CD4-positive, alpha-beta T cell treated with Interleukin-2 at 100 ng/mL for 4 hours (primary cell): ENCODE measurements at places on chromosomes 11 and 22.

GRCh38 chr22:38881997-38882879 is 10.2 kb upstream of the CBX6 start:
- no peak for DNase-seq

- DNase-seq: no peak
Measured at GRCh38 chr11:35619855-35620640, 1.8 kb downstream of the FJX1 start.

- DNase-seq: no peak
Measured at GRCh38 chr22:32570501-32570900, 95.9 kb downstream of the FBXO7 start.

DNA sequence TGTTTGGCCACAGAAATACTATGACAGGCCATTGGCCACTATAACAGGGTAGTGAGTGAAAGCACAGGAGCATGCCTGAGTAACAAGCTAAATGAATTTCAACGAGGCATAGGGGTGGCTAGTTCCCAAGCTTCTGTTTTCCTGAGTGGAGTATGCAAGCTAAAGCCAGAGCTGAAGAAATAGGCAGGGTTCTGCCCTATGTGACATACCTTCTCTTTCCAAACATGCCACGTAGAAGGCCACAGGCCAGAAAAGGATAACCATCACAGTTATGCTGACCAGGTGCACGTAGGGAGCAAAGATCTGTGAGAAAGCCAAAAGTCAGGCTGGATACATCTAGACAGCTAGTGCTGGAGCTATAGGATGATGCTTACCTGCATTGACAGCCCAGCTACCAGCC is 30.6 kb downstream of the GDPD4 start:
- DNase-seq: no peak

- peak; percentile 73 for DNase-seq
Measured at GRCh38 chr11:67262731-67263675, 3.3 kb upstream of the GRK2 start.

GRCh38 chr11:16909359-16910035 is 104.7 kb downstream of the PLEKHA7 start:
- DNase-seq: no peak

DNA sequence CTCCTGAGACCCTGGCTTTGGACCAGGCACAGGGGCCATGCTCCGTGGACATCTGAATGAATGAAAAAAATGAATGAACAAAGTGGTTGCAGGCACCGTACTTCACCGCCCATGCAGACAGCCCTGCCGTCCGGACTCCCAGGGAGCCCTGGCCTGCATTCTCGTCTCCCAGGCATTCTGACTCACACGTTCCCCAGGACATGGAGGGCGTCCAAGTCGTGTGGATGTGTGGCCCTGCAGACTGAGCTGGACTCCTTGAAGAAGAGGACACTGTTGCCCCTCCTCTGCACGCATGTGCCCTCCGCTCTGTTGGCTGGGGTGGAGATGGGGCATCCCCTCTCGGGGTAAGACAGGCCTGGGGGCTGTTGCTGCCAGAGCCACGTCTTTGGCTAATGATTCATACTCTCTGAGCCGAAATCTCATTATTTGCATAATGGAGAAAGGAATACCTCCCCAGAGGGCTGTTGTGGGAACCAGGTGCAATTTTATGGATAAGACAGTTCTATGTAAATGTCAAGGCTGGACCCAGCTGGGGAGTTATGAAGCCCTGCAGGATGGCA is 49.7 kb downstream of the RTL6 start:
- no peak for DNase-seq

- DNase-seq: no peak
Measured at GRCh38 chr11:88799771-88800500, 265.8 kb downstream of the GRM5 start.

- no peak for DNase-seq
Measured at GRCh38 chr22:29183971-29184848, 21.5 kb upstream of the EMID1 start.

GRCh38 chr22:45376009-45376408 is 37.4 kb downstream of the SMC1B start:
- DNase-seq: no peak

GRCh38 chr22:36881504-36882245 is 20.9 kb downstream of the NCF4 start:
- DNase-seq: peak; percentile 1

- DNase-seq: no peak
Measured at GRCh38 chr22:44521326-44522074, 23.5 kb upstream of the RTL6 start.

- DNase-seq: no peak
Measured at GRCh38 chr11:72755713-72756285, 3.6 kb upstream of the ARAP1 start.

GRCh38 chr22:21631025-21631424 is 1.2 kb upstream of the YDJC start:
- DNase-seq: no peak

DNA sequence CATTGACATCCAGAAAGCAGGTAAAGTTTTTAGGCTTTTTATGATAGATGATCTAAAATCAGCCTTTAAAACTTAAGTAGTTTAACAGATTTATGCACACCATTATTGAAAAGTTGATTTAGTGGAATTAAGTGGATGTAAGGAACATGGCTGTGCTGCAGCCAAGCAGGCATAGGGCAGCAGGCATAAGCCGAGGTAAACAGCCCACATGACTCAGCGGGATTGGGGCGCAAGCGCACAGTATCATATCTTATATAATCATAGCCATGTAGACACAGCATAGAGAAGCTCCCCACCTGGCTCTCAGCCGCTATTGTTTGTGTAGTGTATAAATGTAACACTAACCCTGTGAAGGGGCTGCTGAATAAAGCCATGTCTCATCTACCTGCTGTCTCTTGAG is 157.5 kb downstream of the WNT11 start:
- DNase-seq: no peak

- no peak for DNase-seq
Measured at GRCh38 chr11:127506647-127507046, 506.1 kb upstream of the KIRREL3 start.
